ENCODE measurements at places on chromosomes 3 and 15.

DNA sequence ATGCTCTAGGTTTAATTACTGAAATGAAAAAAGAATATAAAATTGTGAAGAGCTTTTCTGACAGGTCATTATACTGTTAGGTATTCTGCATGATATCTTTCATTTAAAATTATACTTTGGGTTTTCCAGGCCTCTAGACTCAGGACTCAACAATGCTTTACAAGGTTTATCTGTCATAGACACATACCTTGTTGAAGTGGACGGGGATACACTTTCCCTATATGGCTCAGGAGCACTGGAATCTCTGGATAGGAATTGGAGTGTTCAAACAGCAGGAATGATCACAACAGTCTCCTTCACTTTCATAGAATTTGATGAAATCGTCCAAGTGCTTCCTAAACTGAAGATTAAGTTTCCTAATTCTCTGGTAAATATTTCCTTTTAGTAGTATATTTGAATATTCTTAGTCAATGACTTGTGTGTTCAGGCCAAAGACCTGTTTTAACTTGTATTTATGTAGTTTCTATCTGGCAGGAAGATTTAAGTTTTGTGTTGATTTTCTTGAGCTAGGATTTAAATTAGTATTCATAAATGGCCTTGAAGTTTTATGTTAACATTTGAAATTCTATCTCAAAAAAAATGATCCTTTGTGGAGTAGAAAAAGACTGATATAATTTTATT is 106.9 kb upstream of the THSD4 start:
- no peak for DNase-seq

GRCh38 chr15:56249092-56249491 is 5.4 kb upstream of the RFX7 start:
- no peak for DNase-seq

DNA sequence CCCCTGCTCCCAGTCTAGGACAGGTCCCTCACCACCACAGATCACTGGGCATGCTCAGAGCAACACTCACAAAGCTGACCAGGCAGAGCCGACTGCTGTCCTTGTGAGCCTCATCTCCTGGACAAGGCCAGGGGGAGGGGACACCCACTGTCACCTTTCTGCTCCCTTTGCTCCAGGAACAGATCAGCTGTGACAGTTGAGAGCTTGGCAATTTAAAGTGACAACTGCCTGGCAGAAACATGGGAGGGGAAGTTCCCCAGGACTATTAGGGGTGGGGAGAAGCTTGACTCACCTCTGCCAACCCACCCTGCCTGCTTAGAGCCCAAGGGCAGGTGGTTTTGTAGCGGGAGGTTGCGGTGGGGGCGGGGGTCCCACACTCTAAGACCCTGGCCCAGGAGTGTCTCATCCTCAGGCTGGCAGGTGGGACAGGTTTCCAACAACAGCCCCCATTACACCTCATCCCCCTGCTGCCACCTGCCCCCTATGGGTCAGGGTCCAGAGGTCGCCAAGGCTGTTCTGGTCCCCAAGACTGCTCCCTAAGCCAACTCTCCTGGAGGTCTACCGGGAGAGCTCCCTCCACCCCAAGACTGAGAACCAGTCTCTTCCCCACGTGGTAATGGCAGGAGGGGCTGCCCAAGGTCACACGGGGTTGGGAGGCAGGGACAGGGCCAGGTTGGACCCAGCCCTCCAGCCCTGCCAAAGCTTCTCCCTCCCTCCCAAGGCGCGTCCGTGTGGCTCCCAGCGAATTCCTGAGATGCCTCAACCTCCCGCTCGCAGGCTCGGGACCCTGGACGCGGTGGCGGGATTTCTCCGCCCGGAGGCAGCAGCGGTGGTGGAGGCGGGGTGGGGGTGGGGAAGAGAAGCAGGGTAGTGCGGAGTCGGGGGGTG is 80.4 kb downstream of the IQSEC1 start:
- no peak for DNase-seq

DNA sequence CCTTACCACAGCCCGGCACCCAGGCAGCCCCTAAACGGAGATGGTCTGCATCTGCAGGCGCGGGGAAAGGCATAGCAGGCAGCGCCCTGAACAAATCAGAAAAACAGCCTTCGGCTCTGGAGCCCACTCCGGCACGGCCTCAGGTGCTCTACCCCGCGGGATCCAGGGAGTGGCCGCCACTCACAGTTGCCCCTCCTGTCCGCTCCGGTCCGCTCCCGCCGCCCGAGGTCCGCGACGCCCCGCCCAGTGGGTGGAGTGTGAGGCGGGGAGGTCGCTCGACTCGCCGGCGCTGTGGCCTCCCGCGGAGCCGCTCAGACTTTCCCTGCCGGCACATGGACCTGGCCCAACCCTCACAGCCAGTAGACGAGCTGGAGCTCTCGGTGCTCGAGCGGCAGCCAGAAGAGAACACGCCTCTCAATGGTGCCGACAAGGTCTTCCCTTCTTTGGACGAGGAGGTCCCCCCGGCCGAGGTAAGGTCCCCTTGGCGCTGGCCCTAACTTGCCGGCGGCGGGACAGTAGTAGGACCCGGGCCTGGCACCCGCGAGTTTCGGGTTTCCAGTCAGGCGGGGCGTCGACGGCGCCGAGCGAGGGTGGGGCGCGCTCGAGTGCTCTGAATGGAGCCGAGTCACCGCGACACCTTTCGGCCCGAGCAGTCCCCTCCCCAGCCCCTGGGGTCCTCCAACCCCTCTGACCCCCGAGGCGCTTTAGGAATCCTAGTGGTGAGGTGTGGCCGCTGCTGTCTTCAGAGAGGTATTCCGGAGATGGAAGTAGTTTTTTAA is at the start of gene C3orf52:
Gene C3orf52, plus strand, starts transcription at position 314 of the 779 bp plus-strand sequence. Its CDS starts 19 bp downstream, at position 333.
- peak; percentile 39 for DNase-seq

GRCh38 chr3:126456766-126457388 is 18.8 kb downstream of the ZXDC start:
- no peak for DNase-seq

DNA sequence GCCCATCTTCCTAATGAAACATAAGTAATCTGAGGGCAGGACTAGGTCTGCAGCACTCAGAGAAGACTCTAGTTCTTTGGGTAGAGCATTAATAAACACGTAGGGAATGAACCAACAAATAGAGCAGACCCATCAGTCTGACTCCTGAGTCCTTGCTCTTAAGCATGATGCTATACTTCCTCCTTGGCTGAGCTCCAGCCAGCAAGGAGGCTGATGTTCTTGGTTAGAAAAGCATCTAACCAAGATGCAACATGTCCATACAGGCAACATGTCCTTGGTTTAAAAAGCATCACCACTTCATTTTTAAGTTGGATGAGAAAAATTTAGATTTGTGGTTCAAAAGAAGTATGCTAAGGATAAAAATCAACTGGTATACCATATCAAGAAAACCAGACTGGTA is 8.5 kb upstream of the MYH15 start:
- no peak for DNase-seq

DNA sequence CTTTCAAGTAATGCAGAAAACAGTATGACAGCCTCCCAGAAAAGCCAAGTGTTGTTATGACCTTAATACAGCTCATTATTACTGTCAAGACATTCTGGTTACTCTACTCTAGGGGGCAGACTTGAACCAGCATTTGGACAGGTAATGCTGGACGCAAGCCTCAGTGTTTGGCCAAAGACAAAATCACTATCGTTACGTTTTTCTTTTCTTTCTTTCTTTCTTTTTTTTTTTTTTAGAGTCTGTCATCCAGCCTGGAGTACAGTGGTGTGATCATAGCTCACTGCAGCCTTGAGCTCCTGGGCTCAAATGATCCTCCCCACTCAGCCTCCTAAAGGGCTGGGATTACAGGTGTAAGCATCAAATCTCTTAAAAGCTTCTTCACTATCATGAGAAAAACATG is 29.4 kb upstream of the TMEM45A start:
- DNase-seq: no peak

DNA sequence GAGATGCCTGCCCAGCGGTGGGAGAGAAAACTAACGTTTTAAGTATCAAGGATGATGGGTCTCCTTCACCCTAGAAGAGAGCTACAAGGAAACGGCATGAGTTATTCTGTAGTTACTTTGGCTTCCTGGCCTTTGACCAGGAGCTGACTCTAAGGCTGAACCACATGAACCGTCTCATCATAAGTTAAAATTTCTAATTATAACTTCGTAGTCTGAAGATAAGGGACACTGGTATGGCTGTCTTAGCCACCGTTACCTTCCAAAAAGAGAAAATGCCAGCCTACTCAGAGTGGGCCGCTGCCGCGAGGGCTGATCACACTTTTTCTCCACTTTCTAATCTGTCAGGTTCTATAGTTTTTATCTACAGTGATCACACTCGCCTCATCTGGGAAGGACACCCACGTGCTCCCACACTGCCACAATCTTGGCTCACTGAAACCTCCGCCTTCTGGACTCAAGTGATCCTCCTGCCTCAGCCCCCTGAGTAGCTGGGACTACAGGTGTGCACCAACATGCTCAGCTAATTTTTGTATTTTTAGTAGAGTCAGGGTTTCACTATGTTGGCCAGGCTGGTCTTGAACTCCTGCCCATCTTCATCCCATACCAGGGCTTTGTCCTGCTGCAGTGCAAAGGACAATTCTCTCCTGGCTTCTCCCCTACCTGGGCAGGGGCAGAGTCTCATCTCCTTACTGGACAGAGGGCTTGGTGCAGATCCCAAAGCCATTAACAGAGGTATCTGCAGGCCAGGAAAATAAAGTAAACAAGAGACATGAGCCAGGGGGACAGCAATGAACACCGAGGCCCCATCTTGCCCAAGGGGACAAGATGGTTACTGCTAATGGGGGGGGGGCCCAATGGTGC is 73.4 kb downstream of the RFTN1 start:
- no peak for DNase-seq

GRCh38 chr3:47079432-47079831 is 84.5 kb downstream of the SETD2 start:
- DNase-seq: no peak

GRCh38 chr3:23343509-23343908 is 140.4 kb downstream of the UBE2E2 start:
- DNase-seq: no peak

DNA sequence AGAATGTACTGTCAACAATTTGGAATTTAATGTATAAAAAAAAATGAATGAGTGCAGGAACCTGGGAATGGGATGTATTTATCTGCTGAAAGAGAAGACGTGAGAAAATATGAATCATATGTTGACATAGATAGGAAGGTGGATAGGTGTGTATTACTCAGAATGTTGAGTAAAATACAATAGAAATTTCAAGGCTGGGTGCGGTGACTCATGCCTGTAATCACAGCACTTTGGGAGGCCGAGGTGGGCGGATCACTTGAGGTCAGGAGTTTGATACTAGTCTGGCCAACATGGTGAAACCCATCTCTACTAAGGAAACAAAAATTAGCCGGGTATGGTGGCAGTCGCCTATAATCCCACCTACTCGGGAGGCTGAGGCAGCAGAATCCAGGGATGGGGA is 202.8 kb downstream of the CADM2 start:
- DNase-seq: no peak

GRCh38 chr3:48130321-48130904 is 57.8 kb downstream of the CDC25A start:
- no peak for DNase-seq

- no peak for DNase-seq
Measured at GRCh38 chr3:65318231-65318630, 630.4 kb upstream of the ADAMTS9 start.

- DNase-seq: no peak
Measured at GRCh38 chr15:94099574-94099960, 131.8 kb upstream of the MCTP2 start.

GRCh38 chr3:155047672-155048071 is 32.4 kb upstream of the MME start:
- DNase-seq: no peak

- DNase-seq: no peak
Measured at GRCh38 chr3:177426878-177427495, 229.7 kb upstream of the TBL1XR1 start.

DNA sequence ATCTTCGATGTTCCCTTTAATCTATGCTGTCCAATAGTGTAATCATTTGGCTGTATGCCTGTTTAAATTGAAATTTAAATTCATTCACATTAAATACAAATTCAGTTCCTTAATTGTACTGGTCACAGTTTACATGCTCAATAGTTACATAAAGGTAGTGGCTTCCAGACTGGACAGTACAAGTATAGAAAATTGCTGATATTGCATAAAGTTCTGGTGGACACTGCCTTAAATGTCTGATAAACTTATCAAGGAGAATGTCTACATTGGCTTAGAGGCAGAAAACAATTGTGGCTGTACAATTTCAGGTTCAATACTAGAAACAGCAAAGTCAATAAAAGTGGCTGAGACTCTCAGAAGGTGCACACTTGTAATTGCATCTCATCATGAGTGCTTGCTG is 365.2 kb downstream of the RBMS3 start:
- no peak for DNase-seq

DNA sequence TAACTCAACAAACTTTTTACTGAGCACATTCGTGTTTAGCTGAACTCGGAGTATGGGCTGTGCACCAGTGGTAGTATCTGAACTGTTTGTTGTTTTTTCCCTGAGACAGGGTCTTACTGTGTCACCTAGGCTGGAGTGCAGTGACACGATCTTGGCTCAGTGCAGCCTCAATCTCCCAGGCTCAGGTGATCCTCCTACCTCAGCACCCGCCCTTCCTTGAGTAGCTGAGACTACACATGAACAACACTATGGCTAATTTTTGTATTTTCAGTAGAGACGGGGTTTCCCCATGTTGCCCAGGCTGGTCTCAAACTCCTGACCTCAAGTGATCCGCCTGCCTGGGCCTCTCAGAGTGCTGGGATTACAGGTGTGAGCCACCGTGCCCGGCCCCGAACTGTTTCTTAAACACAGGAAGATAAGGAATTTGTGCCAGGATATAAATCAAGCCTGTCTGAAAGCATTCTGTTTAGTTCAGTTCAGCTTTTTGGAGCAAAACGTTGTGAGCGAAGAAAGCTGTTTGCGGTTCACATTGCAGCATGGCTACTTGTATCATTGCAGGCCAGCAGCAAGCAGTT is 40.4 kb upstream of the SKOR1 start:
- DNase-seq: no peak

DNA sequence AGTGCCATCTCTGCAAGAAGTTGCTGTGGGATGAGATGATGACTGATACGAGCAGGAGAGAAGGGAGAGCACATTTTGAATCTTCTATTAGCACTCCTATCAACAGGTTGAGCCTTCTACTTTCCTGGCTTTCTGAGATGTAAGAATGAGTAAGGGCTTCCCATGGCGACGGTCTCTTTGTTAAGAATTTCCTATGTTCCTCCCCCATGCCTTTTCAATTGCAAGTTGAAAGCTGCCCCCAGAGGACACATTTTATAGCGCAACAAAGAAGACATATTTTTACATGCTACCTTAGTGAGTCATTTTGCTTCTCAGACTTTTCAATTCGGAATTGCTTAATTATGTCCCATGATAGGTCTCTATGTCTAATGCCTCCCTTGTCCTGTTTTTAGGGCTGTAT is 71.3 kb upstream of the LRTM1 start:
- no peak for DNase-seq

- DNase-seq: no peak
Measured at GRCh38 chr3:168497741-168498140, 402.0 kb upstream of the GOLIM4 start.

DNA sequence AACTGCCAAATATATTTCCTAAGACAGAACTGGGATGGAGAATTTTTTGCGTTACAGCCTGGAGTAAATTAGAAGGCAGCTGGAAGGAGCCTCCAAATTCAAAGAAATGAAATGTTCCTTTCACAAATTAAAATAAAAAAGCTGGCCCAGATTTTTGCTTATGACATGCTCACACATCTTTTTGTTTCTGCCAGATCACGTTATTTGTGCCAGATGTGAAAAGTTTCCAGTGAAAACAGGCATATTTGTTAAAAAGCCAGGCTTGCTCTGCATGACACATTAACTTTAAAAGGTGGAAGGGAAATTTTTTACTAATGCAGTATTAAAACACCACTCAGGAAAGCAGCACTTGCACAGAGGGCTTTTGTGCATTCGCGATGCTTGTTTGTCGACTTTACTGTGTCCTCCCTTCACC is 23.3 kb upstream of the ACKR4 start:
- DNase-seq: no peak

GRCh38 chr3:129101370-129102138 is 20.1 kb downstream of the RAB43 start:
- no peak for DNase-seq
